H9 (cell line): ENCODE measurements at places on chromosomes 5 and 9. TPM values are rescaled to one million over a fixed set of nuclear protein-coding genes. Genes with fewer than 3 reads are reported as not detected.

GRCh38 chr5:127536687-127537086 lies 19.2 kb downstream of the PRRC1 start:
- no peak for DNase-seq

DNA sequence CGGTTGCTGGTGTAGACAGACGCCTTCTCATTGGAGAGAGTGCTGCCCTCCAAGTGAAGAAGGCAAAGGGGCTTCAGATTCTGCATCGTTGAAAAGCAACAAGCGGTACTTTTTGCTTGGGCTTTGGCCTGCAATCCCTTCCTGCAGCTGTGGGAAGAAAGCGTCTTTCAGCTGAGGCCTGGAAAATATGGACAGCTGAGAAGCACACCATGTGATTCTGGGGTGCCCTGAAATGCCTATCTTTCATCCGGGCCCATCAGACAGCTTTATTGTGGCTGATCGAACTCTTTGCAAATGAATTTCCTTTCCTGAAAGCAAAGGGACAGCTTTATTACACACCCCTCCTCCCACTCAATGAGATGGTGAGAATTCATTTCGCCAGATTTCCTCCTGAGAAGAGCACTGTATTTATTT lies 74.0 kb downstream of the NSG2 start:
- no peak for DNase-seq

GRCh38 chr5:54457094-54457862 lies 1.8 kb downstream of the HSPB3 start:
- DNase-seq: no peak

DNA sequence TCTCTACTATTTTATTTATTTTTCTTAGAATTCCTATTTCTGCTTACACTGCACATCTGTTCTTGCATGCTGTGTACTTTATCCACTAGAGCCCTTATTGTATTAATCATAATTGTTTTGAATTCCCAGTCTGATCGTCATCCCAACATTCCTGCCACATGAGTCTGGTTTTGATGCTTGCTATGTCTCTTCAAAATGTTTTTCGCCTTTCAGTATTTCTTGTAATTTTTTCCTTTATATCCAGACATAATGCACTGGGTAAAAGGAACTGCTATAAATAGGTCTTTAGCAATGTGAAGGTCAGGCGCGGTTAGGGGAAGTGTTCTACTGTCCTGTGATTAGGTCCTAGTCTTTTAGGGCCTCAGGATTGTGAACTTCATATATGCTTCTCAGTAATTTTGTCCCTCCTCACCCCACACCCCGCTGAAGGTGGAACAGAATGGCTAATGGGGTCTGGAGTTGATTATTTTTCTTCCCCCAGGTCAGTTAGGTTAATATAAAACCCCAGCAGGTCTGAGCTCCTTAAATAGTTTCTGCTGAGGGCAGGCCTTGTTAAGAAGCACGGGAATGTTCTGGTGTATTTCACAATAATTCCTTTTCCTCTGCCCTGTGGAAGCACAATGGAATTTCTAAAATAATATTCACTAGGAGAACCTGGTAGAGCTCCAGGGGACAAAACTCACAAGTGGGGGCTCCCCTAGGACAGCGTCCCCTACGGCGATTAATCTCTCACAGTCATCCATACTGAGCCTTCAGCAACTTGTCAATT lies 146.6 kb upstream of the TUT7 start:
- DNase-seq: no peak

Gene PLPPR1
- total RNA-seq: 1.8 and 2.4 TPM in 2 replicates

- no peak for DNase-seq
Observed at GRCh38 chr9:131465401-131465800, 37.3 kb upstream of the POMT1 start.

DNA sequence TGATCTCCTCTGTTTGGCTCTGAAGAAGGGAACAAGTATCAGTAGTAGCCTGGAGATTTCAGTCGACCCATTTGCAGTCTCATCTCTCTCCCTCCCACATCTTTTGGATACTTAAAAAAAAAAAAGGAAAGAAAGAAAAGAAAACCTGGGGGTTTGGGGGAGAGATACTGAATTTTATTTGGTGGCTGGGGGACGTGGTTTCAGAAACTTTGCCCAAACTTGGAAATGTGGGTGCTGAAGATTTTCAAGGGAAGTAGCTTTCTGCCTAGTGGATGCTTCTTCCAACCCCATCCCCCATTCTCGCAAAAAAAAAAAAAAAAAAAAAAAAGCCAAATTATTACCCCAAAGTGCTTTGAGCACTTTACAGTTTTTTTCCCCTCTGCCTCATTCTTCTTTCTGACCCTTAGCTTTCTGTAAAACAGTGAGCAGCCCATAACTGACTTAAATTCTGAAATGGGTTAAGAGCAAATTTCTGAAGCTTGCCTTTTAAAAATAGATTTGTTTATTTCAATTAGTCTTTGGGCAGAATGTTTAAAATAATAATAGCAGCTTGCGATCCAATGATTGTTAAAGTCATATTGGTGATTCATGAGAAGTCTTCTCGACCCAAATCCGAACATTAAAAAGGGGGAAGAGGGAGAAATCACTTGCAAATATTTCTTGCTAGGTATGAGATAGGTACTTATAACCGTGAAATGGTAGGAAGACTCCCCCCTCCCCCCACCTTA lies 894 bp downstream of the FST start:
- no peak for DNase-seq

GRCh38 chr5:89265511-89266179 lies 382.7 kb upstream of the MEF2C start:
- no peak for DNase-seq

GRCh38 chr5:122375801-122376200 lies 63.8 kb downstream of the SNCAIP start:
- no peak for DNase-seq
